ENCODE measurements at places on chromosomes 4 and X.

DNA sequence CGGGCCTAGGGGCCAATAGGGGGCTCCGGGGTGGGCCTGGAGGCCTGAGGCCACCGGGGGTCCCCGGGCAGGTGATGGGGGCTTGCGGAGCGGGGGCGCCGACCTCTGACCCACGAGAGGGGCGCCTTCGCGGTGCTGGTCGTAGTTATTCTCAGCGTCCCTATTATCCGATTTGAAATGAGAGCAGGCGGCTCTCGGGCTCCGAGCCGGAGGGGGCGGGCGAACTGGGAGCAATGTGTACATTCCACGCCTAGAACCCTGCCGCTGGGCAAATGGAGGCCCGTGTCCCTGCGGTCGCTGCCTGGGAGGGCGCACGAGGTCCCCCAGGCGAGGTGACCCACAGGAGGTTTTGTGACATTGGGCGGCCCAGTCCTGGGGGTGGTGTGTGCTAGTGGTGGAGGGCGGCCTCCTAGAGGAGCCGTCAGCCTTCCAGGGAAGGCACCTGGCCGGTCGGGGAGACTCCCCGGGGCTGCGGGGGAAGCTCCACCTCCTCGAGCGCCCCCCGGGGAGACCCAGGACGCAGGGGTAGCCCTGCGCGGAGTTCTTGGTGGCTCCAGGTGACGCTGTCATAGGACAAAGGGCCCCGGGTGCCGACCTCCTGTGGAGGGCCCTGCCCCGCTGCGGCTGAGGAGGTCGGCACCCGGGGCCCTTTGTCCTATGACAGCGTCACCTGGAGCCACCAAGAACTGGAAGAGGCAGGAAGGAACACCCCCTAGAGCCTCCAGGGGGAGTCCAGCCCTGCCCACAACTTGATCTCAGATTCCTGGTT is 102.6 kb upstream of the PRKX start:
- peak; percentile 4 for DNase-seq

DNA sequence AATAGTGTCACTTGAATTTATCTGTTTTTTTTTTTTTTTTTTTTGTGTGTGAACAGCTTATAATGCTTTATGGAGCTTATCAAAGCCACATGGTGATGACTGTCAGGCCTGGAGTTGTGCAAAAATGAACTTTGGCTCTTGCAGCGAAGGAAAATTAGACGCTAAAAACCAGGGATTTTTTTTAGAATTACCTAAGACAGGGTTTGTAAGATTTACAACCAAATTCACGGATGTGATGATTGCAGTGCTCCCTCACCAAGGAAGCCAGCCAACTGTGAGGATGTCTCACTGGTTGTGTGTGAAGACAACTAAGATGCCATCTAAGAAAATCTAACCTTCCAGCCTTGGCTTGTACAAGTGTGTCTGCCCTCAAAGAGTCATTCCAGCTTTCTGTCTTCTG is 127.1 kb upstream of the SLC4A4 start:
- no peak for DNase-seq

- DNase-seq = no peak
Measured at GRCh38 chrX:49915361-49916222, 6.8 kb upstream of the CLCN5 start.

DNA sequence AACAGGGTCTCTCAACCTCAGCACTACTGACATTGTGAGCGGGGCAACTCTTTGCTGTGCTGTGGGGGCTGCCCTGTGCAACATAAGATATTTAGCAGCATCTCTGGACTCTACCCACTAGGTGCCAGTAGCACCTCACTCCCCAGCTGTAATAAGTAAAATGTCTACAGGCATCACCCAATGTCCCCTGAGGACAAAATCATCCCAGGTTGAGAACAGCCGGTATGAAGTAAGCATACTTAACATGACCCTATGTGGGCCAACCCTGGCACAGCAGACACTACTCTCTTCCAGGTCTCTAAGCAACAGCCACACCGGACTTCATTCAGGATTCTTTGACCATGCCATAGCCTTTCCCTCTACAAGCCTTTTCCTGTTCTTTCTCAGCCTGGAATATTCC is 10.5 kb upstream of the MGST2 start:
- DNase-seq = no peak

DNA sequence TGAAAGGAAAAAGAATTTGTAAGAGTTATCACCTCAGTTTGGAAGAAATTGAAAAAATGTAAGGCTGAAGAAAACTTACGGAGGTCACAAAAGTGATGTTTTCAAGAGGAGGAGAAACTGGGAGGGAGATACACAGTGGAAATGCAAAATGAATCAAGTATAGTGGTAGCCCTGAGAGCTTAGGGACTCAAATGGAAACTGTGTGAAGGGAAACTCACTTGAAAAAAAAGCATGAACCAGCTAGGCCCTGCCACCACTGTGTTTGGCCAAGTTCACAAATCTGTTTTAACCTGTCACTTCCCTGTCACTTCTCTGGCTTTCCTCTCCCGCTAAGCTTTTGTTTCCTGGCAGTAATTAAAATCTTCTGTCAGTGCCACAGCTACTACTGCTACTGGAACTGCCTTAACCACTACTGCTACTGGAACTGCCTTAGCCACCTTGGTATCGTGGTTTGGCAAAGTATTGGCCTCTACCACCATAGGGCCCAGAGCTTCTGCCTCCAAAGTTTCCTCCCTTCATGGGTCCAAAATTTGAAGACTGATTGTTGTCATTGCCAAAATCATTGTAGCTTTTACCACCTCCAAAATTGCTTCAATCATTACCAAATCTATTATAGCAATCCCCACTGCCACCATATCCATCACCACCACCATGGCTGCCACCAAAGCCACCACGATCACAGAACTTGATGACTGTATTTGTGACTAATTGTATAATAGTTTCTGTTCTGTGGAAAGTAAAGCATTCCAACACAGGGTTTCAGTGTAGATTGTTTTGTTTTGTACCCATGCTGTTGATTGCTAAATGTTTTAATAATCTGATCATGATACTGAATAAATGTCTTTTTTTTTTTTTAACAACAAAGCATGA is 41.5 kb downstream of the SMARCA5 start:
- DNase-seq = no peak

- no peak for DNase-seq
Measured at GRCh38 chrX:105451401-105451800, 230.9 kb upstream of the TEX13A start.

DNA sequence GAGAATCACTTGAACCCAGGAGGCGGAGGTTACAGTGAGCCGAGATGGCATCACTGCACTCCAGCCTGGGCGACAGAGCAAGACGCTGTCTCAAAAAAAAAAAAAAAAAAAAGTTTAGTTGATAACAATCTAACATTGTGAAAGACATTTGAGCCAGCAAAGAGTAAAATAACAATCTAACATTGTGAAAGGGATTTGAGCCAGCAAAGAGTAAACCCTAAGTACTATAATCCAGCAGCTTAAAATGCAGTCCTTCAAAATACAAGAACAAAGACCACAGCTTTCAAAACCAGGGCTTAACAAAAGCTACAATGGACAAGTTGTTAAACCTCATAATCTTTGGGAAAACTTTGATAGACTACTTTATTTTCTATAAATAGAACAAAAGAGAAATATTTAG is 16.9 kb downstream of the MFAP3L start:
- DNase-seq = no peak

- no peak for DNase-seq
Measured at GRCh38 chr4:15690020-15690809, 8.6 kb downstream of the FAM200B start.

- DNase-seq = no peak
Measured at GRCh38 chr4:56183344-56183959, 203.8 kb downstream of the AASDH start.

GRCh38 chr4:6489927-6490326 is 17.5 kb upstream of the PPP2R2C start:
- no peak for DNase-seq
